ENCODE measurements at places on chromosomes 12 and 14. TPM values are rescaled to one million over a fixed set of nuclear protein-coding genes. Genes with fewer than 3 reads are reported as not detected.

Gene NR1H4
- total RNA-seq: not detected

DNA sequence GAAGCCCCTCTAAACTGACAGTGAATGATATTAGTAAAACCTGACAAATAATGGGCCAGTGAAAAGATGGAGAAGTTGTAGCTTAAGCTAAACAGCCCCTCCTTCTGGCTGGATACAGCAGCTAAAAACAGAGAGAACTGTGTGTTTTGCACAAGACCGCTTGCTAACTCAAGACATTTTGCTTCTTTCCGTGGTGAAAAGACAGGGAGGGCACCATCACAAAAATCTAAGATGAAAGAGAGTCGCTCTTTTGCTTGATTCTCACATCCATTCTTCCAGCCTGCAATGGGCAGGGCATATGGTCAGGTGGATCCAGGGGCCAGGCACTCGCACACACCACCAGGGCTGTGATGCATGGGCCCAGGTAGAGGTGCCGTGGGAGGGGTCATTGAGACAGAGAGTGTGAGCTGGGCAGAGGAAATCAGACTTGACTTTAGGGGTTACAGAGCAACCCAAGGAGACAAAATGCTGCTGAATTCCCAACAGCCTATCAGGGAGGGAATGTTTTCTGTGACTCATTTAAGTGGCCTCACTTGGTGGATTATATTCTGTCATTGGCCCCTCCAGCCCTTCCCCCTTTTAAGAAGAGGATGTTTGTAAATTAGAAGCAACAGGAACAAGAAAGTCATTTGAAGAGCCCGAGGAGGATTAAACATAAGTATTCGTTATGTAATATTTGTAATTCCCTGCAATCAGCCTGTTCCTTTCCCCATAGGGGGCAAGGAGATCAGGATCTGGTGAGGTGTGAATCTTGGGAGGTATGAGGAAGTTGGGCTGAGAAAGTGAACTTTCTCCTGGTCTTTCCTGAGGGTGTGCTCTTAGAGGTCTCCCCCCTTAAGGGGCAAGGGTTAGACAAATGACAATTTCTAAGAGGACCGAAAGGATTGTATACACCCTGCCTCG, 12.3 kb downstream of the EMP1 start:
- DNase-seq: no peak

Gene RNU4-1
- total RNA-seq: 6,779 TPM

DNA sequence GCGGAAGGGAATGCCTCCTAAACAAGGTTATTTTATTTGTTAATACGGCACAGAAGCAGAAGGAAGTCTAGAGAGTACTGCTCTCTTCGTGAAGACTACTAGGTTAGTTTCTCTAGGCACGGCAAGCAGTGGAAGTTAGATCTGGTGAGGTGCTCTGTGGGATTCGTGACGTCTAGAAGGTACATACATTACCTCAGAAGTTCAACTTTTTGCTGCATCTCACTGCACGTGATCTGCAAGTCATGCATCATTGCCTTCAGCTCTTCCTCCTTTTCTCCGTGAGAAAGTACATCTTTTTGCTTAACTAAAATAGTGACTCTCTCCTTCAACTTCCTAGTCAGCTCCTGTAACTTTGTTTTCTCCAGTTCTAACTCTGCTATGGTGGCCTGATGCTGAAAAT, 74.7 kb downstream of the NIN start:
- no peak for DNase-seq

DNA sequence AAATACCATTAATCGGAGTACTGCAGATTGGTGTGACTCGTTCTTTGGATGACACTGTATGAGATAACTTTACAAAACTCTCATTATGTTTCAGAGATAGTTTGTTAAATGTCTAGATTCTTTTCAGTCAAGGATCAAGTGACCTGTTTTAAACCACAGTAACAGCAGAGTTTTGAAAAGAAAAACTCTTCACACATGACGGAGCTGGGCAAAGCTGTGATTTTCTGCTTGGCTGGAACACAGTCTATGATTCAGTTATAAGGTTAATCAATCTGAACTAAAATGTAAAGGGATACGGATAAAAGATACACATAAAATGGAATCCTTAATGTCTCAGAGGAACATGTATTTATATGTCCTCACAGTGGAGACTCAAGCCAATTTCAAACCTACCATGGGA, 573.2 kb downstream of the PRKD1 start:
- no peak for DNase-seq

DNA sequence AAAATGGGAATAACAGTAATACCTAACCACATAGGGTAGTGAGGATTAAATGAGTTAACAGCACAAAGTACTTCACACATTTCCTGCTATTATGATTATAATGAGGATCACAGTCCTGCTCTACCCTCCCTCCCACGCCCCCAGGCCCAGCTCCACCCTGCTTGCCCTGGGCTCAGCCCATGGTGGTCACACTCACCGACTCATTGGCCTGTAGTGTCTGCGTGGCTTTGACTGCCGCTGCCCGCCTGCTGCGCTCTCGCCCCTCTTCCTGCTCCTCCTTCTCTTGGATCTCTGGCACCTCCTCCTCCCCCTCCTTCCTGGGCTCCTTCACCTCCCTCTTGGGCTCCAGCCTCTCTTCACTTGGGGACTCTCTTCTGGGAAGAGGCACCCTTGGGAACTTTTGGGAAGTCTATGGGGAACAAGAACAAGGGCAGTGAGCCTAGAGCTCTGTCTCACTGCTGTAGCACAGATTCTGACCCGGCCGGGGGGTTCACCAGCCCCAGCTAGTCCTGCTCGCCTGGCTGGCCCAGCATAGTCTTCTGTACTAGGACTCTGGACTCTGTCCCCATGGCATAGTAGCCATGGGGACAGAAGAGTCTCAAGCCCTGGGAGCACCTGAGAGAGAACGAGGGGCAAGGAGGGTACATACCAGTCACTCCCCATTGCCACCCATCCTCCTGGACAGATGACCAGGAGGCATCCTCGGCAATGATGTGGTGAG, 7.1 kb upstream of the PNMA1 start:
- DNase-seq: no peak

DNA sequence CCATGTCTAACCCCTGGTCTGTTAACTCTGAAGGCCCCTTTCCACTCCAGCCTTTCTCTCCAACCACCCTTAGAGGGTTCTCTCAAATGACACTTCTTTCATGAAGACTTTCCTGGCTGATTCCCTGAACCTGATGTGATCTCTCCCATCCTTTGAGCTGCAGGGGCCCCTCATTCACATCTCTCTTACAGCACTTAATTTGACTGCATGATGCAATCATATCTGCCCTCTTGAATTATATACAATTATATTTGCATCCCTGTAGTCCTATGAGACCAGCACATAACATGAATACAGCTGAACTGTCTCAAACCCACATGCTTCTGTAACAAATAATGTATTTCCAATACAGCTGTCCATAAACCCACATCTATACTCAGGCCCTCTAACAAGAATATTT, 56.4 kb downstream of the PPP2R5E start:
- no peak for DNase-seq

Gene NRXN3
- total RNA-seq: 1.9 TPM

GRCh38 chr12:42810006-42810405, 220.5 kb upstream of the PRICKLE1 start:
- no peak for DNase-seq

- DNase-seq: no peak
Measured at GRCh38 chr14:50726372-50727107, 58.4 kb upstream of the SAV1 start.

DNA sequence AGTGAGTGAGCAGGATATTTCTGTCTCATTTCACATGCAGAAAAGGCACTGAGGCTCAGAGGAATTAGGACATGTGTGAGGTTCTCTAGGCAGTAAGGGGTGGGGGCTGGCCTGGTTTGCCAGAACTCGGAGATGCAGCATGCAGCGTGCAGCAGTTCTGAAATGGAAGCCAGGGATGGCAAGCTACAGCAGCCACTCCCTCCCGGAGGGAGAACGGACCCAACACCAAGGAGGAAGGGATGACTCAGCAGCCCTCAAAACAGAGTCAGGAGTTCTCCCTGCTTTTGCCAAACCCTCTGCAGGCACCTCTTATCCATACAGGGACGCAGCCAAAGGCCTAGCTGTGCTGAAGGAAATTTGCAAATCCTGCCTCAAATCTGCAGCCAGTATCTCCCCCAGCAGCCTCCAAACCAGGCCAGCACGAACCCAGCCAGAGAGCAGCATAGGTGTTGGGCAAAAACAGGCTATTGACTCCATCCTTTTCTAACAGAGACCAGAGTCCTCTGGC, 10.3 kb upstream of the SERPINA3 start:
- peak; percentile 80 for DNase-seq

Gene GPD1
- 88.6 TPM for total RNA-seq

- DNase-seq: peak; percentile 29
Measured at GRCh38 chr14:64502887-64503433, 678 bp downstream of the ZBTB25 start.

DNA sequence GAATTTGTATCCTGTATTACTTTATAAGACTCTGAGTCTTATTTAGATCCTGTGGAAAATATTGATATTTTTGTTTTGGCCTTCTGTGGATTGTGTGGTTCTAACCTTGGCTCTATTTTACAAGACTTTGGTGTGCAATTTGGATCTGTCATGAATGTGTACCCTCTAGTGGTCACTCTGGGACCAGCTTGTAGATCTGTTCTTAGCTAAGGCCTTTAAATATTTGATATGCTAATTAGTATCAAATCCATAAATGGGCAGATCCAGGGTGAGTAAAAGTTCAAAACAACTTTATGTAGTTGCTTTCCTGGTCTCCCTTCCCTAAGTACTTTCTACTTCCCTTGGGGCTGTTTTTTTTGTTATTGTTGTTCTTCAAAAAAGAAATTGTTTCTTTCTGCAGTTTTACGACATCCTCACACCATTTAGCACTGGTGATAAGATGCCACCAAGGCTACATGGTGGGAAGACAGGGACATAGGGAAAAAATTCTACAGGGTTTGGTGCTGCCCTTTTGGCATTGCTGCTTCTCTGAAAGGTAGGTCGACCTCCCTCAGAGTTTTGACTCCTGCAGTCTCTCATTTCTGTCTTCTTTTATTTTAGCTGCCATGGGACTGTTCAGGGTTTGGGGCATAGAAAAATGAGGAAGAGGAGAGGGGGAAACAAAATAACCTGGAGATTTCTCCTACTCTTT, 238.5 kb downstream of the GPHN start:
- no peak for DNase-seq

- no peak for DNase-seq
Measured at GRCh38 chr12:65830305-65830704, 6.0 kb downstream of the HMGA2 start.

- DNase-seq: no peak
Measured at GRCh38 chr12:110224379-110225304, 56.4 kb upstream of the ATP2A2 start.

DNA sequence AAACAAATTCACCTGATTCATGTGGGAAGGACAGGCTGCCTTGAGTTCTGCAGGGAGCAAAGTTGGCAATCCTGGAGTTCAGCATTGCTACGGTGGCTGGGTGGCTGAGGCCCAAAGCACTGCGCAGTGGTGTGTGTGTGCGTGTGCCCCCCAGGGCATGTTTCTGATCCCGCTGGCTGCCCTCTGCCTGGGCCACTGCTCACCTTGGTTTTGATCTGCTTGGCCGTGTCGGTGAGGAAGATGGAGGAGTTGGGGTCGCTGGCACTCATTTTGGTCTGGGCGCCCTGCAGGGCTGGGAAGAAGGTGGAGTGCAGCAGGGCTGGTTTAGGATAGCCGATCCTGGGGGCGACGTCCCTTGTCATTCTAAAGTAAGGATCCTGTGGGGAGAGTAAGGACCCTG, 19.1 kb downstream of the SLC25A47 start:
- no peak for DNase-seq

DNA sequence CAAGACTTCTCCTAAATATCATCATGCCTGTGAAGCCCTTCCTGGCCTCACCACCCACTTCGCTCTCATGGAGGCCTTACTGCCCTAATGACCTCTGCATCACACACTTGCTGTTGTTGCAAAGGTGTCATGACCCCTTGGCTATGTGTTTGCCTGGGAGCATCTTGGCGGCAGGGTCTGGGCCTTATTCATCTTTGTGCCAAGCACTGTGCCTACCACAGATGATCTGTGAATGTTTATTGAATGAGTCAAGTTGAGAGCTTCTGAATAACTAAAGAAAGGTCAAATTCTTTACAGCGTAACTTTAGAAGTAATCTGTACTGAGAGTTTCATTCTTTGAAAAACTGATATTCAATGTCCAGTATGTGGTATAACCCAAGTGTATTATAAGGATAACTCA, 113.3 kb downstream of the TTC8 start:
- no peak for DNase-seq

Gene PLA2G1B
- not detected for total RNA-seq

- no peak for DNase-seq
Measured at GRCh38 chr12:55717011-55718007, 1.5 kb downstream of the BLOC1S1 start.

Gene ZNF26
- total RNA-seq: 6.1 TPM

DNA sequence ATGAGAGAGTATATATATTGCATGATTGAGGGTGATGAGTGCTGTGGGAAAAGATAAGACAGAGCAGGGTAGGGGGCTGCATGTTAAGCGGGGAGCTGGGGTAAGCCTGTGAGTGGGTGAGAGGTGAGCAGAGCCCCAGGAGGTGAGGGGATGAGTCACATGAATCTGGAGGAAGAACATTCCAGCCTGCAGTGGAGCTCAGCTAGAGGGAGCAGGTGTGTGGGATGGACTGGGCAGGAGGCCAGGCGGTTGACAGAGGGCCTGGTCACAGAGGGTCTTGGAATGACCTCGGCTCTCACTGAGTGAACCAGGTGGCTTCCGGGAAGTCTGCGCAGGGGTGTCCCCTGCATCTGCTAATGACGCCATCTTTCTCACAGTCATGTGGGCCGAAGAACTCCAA, 44.4 kb downstream of the GIT2 start:
- DNase-seq: peak; percentile 61

DNA sequence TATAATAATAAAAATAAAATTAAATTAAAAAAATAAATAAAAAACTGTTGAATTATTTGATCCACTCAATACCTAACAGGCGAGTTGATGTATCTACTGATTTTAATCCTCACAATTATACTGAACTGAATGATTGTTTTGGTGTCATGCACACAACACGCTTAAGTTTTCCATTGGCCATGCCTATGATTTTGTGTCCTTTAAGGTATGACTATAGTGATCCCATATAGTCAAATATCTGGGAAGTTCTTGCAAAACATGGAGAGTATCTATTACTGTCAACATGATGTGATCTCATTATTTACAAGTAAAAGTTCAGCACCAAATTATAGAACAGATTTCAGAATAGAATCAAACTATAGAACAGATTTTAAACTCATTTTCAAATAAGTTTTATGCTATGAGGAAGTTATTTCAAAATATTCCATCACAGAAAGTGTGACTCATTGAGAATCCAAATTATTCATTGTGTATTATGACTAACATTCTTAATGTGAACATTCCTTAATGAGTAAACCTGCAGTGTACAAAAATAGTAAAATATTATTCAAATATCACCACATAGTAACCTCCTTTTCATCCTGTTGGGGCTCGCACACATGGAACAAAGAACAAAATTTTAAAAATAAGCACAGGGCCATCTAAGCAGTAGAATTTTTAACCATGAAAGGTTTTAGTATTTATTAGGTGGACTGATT, 190.4 kb downstream of the SLC25A21 start:
- no peak for DNase-seq

DNA sequence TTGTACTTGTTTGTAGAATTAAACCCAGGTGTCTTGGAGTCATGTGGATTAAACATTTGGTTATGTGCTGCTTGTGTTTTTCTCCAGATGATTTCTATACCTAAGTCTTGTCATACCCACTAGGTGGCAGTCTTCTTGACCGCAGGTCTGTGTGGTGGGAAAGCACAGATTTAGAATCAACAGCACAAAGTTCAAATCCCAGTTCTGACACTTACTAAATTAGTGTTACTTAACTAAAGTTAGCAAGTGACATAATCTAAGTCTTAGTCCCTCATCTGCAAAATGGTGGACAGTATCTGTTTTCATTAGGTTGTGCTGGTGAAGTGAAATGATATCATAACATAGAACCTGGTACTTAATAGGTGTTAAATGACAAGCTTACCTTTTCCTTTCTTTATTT, 151.0 kb upstream of the ARHGAP5 start:
- DNase-seq: no peak
